ENCODE measurements at places on chromosomes 11 and 22. TPM values are rescaled to one million over a fixed set of nuclear protein-coding genes. Genes with fewer than 3 reads are reported as not detected.

- H3K27ac ChIP-seq = no peak overlapping the region
- H3K4me3 ChIP-seq = no peak overlapping the region
- H3K36me3 ChIP-seq = no peaks in the 10 kb centered on the region
Observed at GRCh38 chr11:93908689-93909088, 58.3 kb upstream of the VSTM5 start.

TMPRSS6 gene
- total RNA-seq = 0.09 TPM

OR2D2 gene
- total RNA-seq = 0.25 TPM

DNA sequence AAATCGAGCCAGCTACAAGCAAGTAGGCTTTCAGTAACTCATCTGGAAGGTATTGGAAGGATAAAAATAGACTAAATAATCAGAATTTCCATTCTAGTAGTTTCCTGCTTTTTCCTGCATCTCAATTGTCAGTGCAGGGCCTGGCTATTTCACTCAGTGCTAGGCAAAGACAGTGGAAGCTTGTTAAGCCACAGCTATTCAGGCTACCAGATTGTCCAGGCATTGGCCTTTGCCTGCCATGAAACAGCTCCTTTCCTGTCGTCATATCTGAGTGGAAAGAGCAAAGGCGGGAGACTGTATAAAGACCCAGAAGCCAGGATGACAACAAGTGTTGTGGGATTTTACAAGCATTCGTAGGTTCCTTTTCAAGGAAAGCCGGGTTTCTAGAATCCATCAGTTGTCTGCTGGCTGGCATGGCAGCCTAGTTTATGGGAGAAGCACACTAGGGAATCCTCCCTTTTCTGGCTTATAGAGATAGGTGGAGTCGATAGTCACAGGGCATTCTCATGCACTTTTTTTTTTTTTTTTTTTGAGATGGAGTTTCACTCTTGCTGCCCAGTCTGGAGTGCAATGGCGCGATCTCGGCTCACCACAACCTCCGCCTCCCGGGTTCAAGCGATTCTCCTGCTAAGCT is 2.0 kb upstream of the TNRC6B start:
- peaks cover 28% of the 10 kb centered on the region for H3K4me1 ChIP-seq
- no peak for DNase-seq
- H3K36me3 ChIP-seq = peaks cover 1% of the 10 kb centered on the region
- H3K4me3 ChIP-seq = no peak overlapping the region
- H3K27me3 ChIP-seq = no peaks in the 10 kb centered on the region

DNA sequence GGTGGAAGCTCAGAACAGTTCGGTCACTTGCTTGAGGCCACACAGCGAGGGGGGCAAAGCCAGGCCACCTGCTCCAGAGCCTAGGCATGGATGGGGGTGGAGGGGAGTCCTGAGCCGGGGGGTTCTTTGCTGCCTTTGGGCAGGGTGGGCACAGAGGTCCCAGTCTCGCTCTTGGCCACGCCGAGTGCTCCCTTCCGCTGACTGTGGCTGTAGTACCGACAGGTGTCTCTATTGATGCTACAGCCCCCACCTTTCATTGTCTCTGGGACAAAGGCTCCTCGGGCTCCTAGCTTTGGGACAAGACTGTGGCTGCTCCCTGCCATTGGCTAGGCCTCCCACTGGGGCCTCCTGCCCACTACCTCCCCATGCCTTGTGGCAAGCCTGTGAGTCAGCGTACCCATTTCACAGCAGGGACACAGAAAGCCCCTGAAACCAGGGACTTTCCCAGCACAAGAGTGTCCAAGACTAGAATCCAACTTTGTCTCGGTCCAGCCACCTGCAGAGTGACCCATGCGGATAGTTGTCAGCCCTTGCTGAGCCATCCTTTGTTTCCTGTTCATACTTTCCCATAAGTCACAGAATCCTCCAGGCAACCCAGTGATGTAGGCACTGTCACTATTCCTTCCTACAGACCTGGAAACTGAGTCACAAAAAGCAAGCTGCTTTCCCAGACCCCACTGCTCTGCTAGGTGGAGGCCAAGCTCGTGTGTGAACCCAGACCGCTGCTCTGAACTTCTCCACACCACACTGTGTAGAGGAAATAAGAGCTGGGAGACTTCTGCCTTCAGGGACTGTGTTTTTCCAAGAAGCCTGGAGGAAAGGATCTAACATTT is 17.2 kb downstream of the MYEOV start:
- peak overlapping the region; percentile 15 for H3K27ac ChIP-seq
- no peaks in the 10 kb centered on the region for H3K27me3 ChIP-seq
- H3K4me3 ChIP-seq = no peak overlapping the region
- no peaks in the 10 kb centered on the region for H3K36me3 ChIP-seq
- no peaks in the 10 kb centered on the region for H3K4me1 ChIP-seq

GRCh38 chr11:3121931-3122774 is 43.0 kb downstream of the OSBPL5 start:
- H3K27ac ChIP-seq = no peak overlapping the region
- no peaks in the 10 kb centered on the region for H3K27me3 ChIP-seq
- peaks cover 4% of the 10 kb centered on the region for H3K36me3 ChIP-seq
